Spleen (tissue), 13 donors: ENCODE measurements at places on chromosomes 12 and 14. TPM values are rescaled to one million over a fixed set of nuclear protein-coding genes. Genes with fewer than 3 reads are reported as not detected.

- peak overlapping the region; percentile 5 for H3K4me3 ChIP-seq
- no peaks in the 10 kb centered on the region for H3K36me3 ChIP-seq
- DNase-seq = no peak
- no peak overlapping the region for H3K27ac ChIP-seq
These were observed 28.5 kb downstream of the TUBA1A start for GRCh38 chr12:49160399-49160798.

DNA sequence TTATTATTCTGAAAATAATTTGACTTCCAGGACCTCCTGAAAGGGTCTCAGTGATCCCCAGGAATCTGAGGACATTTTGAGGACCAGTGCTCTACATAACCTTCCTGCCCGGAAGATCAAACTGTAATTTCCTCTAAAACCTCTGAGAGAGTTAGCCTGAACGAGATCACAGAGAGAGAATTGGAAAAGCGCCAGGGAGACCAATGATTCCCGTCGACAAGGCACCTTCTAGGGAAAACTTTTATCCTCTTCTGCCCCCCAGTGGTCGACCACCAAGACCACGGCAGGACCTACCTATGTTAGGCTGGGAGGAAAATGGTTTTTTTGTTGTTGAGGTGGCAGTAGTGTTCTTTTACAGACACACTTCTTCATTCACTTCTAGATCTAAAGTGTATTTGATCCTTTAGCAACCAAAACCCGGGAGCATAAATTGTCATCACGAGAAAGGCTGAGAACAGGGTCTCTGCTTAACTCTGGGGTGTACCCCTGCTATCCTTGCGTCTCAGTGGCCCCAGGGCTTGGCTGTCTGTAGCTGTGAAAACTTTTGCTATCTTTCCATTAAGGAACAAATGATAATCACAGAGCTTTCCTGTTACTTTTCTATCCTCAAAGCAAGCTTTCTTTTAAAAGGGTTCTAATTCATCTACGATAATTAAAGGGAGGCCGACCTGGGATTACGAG, 62.9 kb upstream of the NID2 start:
- H3K36me3 ChIP-seq = no peaks in the 10 kb centered on the region
- no peak for DNase-seq
- H3K4me1 ChIP-seq = peaks cover 6% of the 10 kb centered on the region
- H3K27ac ChIP-seq = no peak overlapping the region

DNA sequence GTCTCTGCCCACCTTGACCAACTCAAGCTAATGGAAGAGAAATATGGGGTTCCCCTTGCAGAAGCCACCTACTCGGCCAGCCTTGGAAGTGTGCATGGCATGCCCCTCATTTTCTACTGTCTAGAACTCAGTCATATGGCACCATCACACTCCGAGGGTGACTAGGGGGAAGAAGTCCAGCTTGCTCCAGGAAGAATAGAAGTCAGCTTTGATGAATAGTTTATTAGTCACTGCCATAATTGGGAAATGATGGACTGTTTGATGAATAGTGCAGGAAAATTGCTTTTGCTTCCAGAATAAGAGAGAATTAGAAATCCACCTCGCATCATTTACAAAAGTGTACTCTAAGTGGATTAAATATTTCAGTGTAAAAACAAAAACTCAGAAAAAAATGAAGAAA, 1030.6 kb downstream of the VRK1 start:
- H3K4me3 ChIP-seq = no peak overlapping the region
- H3K4me1 ChIP-seq = no peaks in the 10 kb centered on the region
- H3K27me3 ChIP-seq = peaks cover 3% of the 10 kb centered on the region
- no peak for DNase-seq

GRCh38 chr12:24952389-24952788, 3.5 kb upstream of the BCAT1 start:
- H3K27me3 ChIP-seq = no peaks in the 10 kb centered on the region
- no peak overlapping the region for H3K27ac ChIP-seq
- no peak for DNase-seq
- H3K36me3 ChIP-seq = no peaks in the 10 kb centered on the region
- no peak overlapping the region for H3K4me3 ChIP-seq
- H3K4me1 ChIP-seq = no peaks in the 10 kb centered on the region

PIK3C2G gene
- total RNA-seq = not detected

GRCh38 chr12:121383601-121384021, 16.3 kb upstream of the RNF34 start:
- H3K36me3 ChIP-seq = no peaks in the 10 kb centered on the region
- H3K4me3 ChIP-seq = no peak overlapping the region
- no peak overlapping the region for H3K27ac ChIP-seq
- H3K27me3 ChIP-seq = no peaks in the 10 kb centered on the region

GRCh38 chr12:121001841-121002483, 14.3 kb downstream of the C12orf43 start:
- H3K27me3 ChIP-seq = peaks cover 6% of the 10 kb centered on the region
- H3K4me3 ChIP-seq = no peak overlapping the region
- H3K36me3 ChIP-seq = peaks cover 31% of the 10 kb centered on the region
- peak; percentile 56 for DNase-seq

GRCh38 chr14:95359994-95360826, 40.5 kb upstream of the CLMN start:
- H3K4me3 ChIP-seq = no peak overlapping the region
- H3K27me3 ChIP-seq = peaks cover 16% of the 10 kb centered on the region
- no peak for DNase-seq
- no peak overlapping the region for H3K27ac ChIP-seq

DNA sequence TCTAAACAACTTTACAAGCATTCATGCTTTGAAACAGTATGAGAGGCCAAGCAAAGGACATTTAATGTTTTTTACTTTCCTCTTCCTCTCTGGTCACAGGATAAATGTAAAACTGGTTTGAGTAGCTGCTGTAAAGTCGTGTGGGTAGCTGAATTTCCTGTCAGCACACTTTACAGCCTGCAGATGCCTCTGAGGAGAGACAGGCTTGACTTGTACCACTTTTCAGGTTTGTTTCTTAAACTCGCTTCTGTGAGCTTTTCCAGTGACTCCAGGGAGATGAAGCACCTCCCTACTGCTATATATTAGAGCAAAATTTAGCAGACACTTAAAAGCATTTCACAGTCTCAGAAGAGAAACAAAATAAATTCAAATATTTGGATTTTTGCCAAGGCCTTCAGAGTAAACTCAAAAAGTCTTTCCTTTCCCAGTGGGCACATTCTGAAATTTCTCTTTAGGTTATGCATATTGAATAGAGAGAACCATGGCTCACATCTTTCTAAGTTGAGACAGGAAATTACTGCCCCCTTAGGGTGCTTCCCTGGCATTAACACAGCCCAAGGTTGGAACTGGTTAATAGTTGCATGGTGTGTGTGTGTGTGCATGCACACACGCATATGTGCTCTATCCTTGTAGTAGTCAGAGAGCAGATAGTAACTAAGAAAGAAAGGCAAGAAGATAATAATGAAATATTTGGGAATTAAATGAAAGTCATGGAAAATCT, 557.3 kb upstream of the MIS18BP1 start:
- H3K27ac ChIP-seq = no peak overlapping the region
- DNase-seq = no peak
- H3K4me3 ChIP-seq = no peak overlapping the region
- no peaks in the 10 kb centered on the region for H3K36me3 ChIP-seq

SAMD15 gene
- 0.54 TPM for total RNA-seq

RNU4-1 gene
- 7,358 TPM for total RNA-seq

DNA sequence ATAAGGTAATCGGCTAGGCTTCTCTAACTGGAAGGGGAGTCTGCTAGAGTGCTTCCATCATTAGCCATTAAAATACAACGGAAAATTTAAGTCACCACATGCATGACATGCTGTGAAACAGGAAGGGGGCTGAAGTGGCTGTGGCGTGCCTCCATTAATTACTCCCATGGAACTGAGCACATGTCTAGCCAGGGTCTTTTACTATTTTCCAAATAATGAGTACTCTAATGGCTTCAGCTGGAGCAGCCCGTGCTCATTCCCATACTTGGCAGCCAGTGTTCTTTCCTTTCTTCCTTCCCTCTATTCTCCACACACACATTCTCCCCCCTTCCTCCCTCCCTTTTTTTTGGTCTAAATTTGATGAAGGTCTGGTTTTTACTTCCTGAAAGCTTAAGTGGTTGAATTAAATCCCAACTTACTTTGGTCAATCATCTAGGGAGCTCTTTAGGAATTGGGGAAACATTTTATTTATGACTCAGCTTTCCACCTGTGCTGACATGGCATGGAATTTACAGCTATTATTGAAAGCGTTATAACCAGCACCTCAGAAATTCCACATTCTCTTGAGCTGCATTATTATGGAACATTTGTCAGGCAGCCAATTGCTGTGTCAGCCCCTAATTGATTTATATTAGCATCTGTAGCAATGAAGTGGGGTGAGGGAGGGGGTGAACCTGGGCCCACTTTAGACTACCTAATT, 72.3 kb downstream of the LRIG3 start:
- no peaks in the 10 kb centered on the region for H3K4me1 ChIP-seq
- DNase-seq = no peak
- H3K27ac ChIP-seq = no peak overlapping the region
- no peaks in the 10 kb centered on the region for H3K27me3 ChIP-seq
- H3K4me3 ChIP-seq = no peak overlapping the region

DNA sequence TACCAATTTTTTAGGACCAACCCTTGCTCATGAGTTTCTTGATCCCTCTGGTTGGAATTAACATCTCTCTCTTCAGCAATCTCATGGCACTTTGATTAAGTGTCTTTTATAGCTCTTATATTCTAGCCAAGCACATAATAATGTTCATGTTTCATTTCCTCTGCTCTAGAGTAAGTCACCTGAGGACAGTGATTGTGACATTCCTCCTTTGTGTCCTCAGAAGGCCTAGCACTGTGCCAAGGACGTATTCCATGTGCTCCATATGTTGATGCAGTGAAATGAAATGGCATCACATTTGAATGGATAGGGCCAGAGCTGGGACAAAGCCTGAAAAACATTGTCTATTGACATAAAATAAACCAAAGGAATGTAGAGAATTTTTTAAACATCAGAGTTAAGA, 322.8 kb upstream of the PRICKLE1 start:
- no peak for DNase-seq
- no peaks in the 10 kb centered on the region for H3K27me3 ChIP-seq
- no peaks in the 10 kb centered on the region for H3K36me3 ChIP-seq

GRCh38 chr12:24400533-24400932, 451.1 kb upstream of the SOX5 start:
- H3K4me1 ChIP-seq = no peaks in the 10 kb centered on the region
- DNase-seq = no peak
- no peaks in the 10 kb centered on the region for H3K27me3 ChIP-seq
- no peak overlapping the region for H3K27ac ChIP-seq

DNA sequence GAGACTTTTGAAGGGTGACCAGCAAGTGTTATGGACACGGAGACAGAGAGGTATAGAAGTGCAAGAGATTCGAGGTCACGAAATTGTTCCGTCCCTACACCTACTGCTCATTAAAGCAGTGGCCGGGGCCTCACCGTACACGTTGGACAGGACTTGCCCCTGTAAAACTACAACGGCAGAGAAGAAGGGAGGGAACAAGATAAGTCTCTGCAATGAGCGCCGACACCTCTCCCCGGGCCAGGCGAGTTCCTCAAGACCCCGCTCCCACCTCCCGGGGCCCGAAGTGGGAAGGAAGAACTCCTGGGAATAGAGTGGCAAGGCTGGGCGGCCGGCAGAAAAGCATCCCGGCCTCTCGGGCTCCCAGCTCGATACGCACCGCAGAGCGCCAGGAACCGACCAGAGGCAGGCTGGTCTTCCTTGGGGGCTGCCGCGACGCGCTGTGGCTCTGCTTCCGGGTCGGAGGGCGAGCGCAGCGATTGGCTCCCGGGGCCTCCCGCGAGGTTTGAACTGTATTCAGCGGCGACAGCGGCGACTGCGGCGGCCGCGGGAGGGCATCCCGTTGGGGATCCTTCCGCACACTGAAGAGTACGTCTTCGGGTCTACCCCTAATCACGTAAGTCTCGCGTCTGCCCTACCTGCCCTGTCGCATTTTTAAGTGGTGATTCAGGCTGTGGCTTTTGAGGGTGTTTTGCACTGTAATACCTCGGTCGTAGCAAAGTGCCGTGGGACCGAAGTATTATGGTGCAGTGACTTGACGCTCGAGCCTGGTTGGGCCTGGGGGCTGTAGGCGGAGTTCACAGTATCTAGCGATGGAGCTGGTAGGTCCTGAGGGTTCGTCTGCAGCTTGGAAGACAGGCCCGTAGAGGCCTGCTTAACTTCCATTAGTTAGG, at the start of the genes NUP37 and PARPBP:
Gene NUP37, minus strand, starts transcription at position 441 of the 890 bp plus-strand sequence. CDS start 1,596 bp downstream, outside the sequence.
Gene PARPBP, plus strand, starts transcription at position 510 of the 890 bp plus-strand sequence. CDS start 3,706 bp downstream, outside the sequence.
- peak within 1 kb of the TSS; percentile 56 for H3K4me3 ChIP-seq
- no peaks in the 10 kb centered on the region for H3K27me3 ChIP-seq
- H3K4me1 ChIP-seq = peaks cover 24% of the 10 kb centered on the region
- DNase-seq = peak; percentile 97
- peak within 1 kb of the TSS; percentile 91 for H3K27ac ChIP-seq

- H3K4me3 ChIP-seq = no peak overlapping the region
- no peaks in the 10 kb centered on the region for H3K4me1 ChIP-seq
- DNase-seq = no peak
- H3K27ac ChIP-seq = no peak overlapping the region
- no peaks in the 10 kb centered on the region for H3K36me3 ChIP-seq
- no peaks in the 10 kb centered on the region for H3K27me3 ChIP-seq
These were observed 196.2 kb downstream of the KIF26A start for GRCh38 chr14:104334424-104335161.

KCNA1 gene
- not detected for total RNA-seq

TEX52 gene
- total RNA-seq = not detected

GRCh38 chr14:32332415-32333316, 3.6 kb downstream of the AKAP6 start:
- H3K36me3 ChIP-seq = no peaks in the 10 kb centered on the region
- no peak overlapping the region for H3K4me3 ChIP-seq
- no peaks in the 10 kb centered on the region for H3K27me3 ChIP-seq

OVCH1 gene
- total RNA-seq = 3.4 TPM

DNA sequence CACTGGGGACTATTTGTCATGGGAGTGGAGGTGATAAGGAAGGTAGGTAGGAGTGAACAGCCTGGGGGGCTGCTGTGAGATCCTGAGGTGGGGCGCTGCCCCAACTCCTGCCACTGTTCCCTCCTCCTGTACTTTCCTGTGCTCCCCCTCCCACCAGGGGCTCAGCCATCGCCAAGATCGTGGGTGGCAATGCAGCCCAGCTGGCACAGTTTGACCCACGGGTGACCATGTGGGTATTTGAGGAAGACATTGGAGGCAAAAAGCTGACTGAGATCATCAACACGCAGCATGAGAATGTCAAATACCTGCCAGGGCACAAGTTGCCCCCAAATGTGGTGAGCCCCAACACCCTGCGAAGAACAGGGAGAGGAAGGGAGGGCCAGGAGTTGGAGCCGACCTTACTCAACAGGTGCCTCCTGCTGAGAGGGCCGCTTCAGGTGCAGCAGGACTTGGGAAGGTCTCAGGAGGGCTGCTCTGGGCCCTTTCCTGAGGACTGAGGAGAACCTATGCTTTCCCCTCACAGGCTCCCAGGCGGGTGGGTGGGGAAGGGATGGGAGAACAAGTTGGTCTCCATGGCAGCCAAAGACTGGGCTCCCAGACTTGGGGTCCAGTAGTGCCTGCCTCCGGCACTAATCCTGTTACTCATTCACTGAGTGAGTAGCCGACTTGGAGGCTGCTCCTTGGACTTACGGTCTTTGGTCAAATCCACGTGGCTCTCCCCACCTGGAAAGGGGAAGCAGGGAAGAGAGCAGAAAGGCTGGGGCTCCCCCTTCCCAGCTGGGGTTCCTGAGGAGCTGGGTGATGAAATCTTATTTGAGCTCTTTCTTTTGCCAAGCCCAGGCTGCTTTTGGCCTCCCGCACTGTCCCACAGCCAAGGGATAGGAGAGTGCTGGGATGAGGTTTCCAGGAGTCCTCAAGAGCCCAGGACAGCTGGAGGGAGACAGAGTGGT, 884 bp downstream of the GPD1 start:
- no peak for DNase-seq
- H3K27me3 ChIP-seq = no peaks in the 10 kb centered on the region
- peaks cover 9% of the 10 kb centered on the region for H3K4me1 ChIP-seq
- no peak overlapping the region for H3K4me3 ChIP-seq

GRCh38 chr14:101707863-101708620, 53.5 kb upstream of the PPP2R5C start:
- peaks cover 32% of the 10 kb centered on the region for H3K4me1 ChIP-seq
- DNase-seq = no peak
- H3K27ac ChIP-seq = peak overlapping the region; percentile 78
- no peaks in the 10 kb centered on the region for H3K36me3 ChIP-seq
- no peak overlapping the region for H3K4me3 ChIP-seq

GARIN6 gene
- total RNA-seq = not detected
